ENCODE measurements at places on chromosomes 7 and 10. TPM values are rescaled to one million over a fixed set of nuclear protein-coding genes. Genes with fewer than 3 reads are reported as not detected.

The TEX47 gene
- total RNA-seq = not detected

The GATA3 gene
- not detected for total RNA-seq

The TPST1 gene
- 137 TPM for total RNA-seq

The SERPINE1 gene
- total RNA-seq = 278 TPM

The FAM237B gene
- not detected for total RNA-seq

The EFCAB10 gene
- total RNA-seq = not detected

The PRKCQ gene
- not detected for total RNA-seq

The SPAM1 gene
- total RNA-seq = not detected

The SPDYE18 gene
- not detected for total RNA-seq
